ENCODE measurements at places on chromosomes 12 and 14.

DNA sequence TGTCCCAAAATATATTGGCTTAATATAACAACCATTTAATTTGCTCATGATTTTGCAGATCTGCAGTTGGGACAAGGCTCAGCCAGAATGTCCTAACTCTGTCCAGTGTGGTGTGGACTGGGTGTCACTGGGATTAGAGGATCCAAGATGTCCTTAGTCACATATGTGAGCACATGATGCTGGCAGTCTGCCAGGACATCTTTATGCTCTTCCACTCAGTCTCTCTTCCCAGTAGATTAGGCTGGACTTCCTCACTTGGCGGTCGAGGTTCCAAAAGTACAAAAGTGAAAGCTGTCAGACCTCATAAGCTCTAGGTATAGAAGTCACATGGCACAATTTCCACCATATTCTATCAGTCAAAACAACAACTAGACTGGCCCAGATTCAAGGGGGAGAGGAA, 167.9 kb upstream of the NTF3 start:
- no peak for DNase-seq

GRCh38 chr12:122138616-122139015, 35.4 kb downstream of the IL31 start:
- no peak for DNase-seq

DNA sequence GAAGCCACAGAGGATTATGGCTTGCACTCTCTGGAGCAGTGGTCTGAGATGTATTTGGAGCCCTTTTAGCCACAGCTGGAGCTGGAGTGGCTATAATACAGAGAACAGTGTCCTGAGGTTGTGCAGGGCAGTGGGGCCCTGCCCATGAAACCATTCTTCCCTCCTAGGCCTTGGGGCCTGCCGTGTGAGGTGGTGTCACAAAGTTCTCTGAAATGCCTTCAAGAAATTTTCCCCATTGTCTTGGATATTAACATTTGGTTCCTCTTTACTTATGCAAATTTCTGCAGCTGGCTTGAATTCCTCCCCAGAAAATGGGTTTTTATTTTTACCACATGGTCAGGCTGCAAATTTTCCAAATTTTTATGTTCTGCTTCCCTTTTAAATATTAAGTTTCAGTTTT, 79.3 kb downstream of the UNC79 start:
- no peak for DNase-seq

DNA sequence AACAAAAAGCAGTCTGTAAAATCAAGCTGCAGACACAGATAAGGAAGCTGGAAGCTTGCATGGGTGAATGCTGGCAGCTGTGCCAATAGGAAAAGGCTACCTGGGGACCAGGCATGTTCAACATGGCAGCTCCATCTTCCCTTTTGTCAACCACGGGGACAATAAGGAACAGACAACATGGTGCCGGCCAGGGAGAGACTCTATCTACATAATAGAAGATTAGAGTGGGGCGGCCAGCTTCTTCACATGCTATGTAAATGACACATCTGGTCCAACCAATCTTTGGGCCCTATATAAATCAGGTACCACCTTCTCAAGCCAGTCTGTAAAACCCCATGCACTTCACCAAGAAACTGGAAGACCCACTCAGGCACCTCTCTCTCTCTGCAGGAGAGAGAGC, 157.6 kb downstream of the SUDS3 start:
- DNase-seq: no peak

GRCh38 chr12:25771041-25771440, 187.4 kb upstream of the RASSF8 start:
- DNase-seq: no peak

DNA sequence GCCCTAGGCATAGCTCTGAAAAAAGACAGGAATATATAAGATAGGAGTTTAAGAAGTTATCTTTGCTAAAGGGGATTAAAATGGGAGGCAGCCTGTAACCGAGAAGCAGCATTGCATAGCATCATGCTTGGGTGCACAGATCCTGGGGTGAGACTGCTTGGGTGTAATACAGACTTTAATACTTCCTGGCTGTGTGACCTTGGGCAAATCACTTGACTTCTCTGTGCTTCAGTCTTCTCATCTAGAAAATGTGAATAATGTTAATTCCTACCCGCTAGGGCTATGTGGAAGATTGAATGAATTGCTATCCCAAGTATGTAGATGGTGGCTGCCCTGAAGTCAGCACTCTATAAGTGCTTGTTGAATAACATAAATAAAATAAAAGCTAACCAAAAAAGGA, 204.5 kb downstream of the TMEM132C start:
- DNase-seq: no peak

DNA sequence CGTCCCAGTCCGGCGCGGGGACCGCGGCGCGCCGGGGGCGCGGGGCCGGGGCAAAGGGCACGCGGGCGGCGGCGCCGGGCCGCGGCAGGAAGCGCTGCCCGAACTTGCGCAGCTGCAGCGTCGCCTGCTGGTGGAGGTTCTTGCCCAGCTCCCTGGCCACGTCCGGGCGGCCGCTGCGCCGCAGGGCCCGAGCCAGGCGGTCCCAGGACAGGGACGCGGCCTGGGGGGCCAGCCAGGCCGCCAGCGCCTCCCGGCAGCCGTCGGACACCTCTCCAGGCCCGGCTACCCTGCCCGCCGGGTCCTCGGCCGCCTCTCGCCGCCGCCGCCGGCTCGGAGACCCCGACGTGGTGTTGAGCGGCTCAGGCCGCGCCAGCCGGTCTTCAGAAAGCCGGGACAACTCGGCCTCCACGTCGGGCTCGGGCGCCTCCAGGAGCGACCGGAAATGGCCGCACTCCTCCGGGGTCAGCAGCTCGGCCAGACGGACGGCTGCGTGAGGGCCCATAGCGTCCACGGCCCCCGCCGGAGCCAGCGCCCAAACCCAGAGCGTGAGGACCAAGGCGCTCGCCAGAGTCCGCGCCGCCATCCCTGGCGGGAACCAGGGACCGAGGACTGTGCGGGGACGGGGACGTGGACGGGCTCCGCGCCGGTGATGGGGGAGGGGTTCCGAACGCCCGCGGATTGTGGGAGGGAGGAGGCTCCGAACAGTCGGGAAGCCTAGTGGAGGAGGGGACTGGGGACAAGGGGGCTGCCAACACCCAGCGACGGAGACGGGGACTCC, 34.0 kb downstream of the FIGNL2 start:
- DNase-seq: peak; percentile 76

DNA sequence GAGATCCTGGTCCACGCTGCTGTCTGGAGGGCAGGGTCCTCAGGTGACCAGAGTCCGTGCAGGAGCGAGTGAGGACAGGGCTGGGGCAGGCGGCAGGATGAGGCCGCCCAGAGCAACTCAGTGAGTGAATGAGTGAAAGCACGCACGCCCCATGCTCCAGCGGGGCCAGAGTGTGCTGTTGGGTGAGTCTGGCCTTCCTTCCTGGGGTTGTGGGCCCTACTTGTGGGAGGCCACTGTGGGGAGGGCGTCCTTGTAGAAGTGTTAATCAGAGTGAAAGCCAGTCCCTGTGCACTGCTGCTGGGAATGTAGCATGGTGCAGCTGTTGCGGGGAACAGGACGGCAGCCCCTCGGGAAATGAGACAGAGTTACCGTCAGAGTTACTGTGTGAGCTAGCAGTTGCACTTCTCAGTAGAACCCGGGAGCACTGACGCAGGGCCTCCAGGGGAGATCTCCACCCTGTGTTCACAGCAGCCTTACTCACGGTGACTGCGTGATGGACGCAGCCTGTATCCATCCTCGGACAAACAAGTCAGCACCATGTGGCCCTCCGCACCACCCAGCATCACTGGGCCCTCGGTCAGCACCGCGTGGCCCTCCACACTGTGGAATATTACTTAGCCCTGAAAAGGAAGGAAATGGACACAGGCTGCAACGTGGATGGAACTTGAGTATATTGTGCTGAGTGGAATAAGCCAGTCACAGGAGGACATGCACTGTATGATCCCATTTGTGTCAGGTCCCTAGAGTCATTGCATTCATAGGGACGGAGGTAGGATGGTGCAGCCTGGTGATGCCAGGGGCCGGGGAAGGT, 22.1 kb downstream of the PACS2 start:
- DNase-seq: no peak

GRCh38 chr12:42421844-42422779, 96.1 kb downstream of the PPHLN1 start:
- no peak for DNase-seq

DNA sequence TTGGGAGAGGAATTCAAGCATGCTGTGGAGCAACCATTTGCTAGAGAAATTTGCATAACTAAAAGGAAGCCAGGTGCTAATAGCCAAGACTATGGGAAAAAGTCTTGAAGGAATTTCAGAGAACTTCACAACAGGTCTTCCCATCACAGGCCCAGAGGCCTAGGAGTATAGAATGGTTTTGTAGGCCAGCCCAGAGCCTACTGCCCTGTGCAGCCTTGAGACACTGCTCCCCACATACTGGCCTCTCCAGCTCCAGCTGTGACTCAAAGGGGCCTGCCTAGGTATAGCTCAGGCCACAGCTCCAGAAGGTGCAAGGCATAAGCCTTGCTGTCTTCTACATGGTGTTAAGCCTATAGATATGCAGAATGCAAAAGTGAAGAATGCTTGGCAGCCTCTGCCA, 227.1 kb downstream of the SLC2A13 start:
- DNase-seq: no peak

DNA sequence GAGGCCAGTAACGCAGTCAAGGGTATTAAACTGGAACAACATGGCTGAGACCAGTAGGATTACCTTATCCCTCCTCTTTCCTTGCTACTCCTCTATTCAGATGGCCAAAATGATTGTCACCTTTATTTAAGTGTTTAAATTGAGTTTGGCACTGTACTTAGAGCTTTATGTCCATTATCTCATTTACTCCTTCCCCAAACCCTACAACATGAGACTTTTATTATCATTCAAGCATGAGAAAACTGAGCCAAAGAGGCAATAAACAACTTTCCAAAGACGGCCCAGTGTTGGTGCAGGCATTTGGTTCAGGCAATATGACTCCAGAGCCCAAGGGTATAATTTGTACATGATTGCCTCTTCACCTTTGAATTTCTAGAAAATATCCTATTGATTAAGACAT, 370.9 kb upstream of the KITLG start:
- DNase-seq: no peak

DNA sequence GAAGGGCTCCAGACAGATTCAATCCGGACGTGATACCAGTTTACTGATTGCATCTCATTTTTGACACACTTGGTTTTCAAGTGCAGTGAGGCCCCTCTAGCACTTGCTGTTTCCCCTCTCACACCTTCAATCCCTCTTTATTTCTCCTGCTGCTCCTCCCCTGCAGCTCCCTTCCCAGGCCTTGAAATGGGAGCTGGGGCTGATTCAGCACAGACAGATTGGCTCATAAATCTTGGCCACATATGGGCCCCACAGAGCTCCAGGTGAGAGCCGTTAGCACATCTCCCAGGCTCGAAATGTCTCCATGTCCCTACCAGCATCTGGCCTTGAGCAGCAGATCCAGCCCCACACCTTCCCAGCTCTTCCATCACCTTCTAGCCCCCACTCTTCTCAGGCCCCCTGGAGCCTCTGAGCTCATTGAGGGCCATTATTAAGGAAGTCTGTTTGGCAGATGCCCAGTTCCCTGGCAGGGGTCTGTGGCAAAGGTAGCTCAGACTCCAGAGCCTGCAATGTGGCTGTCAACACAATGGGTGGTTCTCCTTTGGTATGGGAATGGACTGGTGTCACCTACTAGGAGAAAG, 220.3 kb upstream of the FKBP4 start:
- DNase-seq: no peak

All from D721Med (cell line).